ENCODE measurements at places on chromosomes 1 and 21.

GRCh38 chr1:56525489-56526041 lies 53.8 kb downstream of the PLPP3 start:
- DNase-seq: no peak

DNA sequence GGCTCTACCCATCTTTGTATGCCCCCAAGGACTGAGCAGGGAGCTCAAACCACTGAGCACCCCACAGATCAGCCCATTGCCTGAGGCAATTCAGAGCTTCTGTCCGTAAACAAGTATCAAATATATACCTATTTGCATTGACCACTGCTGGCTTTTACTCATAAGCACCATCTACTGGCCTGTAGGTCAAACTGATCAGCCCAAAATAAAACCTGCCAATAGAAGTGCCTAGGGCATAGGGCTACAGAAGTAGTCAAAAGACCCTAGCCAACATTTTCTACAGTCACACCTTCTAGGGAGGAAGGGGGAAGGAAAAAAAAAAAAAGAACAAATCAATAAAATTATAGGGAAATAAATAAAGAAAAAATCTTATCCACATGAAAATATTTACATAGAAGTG lies 5.3 kb upstream of the LCE3D start:
- DNase-seq: no peak

DNA sequence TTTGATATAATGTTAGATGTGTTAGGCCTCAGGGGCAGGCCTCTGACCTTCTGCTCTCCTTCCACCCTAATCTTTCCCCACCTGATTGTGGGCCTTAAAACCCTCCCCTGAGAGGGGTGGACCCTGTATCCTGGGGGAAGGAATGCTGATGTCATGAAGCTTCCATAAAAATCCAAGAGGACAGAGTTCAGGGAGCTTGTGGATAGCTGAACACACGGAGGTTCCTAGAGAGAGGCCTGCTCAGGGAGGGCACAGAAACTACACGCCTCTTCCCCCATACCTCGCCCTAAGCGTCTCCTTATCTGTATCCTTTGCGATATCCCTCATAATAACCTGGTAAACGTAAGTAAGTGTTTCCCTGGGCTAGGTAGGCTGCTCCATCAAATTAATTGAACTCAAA lies 4.3 kb downstream of the MFN2 start:
- DNase-seq: no peak

DNA sequence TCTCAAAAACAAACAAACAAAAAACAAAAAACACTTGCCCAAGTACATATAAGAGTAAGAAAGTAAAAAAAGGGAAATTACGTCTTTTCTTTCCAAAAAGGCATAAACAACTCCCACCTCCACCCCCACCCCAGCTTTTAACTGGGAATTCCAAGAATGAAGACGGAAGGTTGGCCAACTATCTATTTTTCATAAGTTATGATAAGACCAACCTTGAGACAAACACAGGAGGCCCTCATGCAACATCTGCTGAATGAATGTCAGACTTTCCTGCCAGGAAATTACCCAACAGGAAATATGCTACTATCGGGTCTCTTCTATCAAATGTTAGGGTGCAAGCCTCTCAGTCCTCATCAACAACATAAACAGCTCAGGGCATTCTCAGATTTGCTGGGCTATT lies 1.9 kb downstream of the BSDC1 start:
- DNase-seq: no peak

GRCh38 chr1:245615001-245615400 lies 460.2 kb downstream of the KIF26B start:
- DNase-seq: no peak

- no peak for DNase-seq
Measured at GRCh38 chr1:219081943-219082925, 91.4 kb upstream of the LYPLAL1 start.

DNA sequence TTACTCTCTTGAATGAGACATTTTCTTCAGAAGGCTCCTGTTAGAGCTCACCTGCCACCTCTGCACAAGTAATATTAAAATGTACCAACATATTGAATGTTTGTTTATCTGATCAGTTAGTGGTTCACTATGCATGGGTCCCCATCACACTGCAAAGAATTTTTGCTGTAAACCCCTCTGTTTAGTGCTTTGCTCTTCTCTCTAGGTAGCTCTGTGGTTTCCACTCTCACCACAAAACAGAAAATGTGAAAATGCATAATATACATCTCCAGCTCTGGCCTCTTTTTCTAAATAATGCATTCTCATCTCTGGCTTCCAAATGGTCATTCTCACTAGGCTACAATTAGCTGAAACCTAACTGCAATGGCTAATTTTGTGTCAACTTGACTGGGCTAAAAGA lies 176.7 kb downstream of the TRIM33 start:
- DNase-seq: no peak

- DNase-seq: no peak
Measured at GRCh38 chr1:227855687-227856086, 40.2 kb downstream of the PRSS38 start.

DNA sequence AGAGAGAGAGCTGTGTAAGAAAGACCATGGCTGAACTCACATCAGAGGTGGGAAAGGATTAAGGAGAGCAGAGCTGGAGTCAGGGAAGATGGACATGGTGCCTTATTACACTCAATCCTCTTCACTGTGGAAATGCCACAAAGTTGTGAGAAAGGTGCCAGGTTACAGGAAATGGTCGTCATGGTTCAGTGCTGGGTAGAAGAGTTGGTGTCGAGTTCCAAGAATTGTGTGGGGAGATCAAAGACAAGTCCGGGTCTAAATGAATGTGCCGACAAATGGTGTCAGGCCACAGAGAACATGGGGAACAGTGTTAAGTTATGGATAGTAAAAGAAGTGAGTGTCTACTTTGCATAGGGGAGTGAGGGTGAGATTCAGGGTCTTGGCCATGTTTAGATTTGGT lies 40.9 kb downstream of the LAMC2 start:
- no peak for DNase-seq

- DNase-seq: no peak
Measured at GRCh38 chr1:61952675-61953074, 210.4 kb downstream of the PATJ start.

All from CD4-positive, CD25-positive, alpha-beta regulatory T cell (primary cell).